ENCODE measurements at places on chromosomes 13 and 19. TPM values are rescaled to one million over a fixed set of nuclear protein-coding genes. Genes with fewer than 3 reads are reported as not detected.

The SYCN gene
- total RNA-seq = not detected

The MUC16 gene
- total RNA-seq = 0.32 TPM

The PSPN gene
- not detected for total RNA-seq

DNA sequence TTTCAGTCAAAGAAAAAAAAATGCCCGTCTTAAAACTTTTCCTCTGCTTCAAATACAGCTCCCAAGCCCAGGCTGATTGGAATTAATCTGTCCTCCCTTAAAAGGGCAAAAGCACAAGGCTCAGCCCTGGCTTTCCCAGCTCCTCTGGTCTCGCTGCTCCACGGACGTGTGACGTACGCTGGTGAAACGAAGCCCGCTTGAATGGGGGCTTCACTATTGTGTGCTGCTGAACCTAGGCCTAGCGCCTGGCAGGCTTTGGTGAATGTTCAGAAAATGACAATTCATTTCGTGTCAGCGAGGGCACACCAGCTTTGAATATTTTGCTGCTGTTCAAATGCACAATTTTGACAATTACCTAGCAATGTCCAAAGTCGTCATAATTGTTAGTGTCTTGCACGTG, 615 bp upstream of the ZNF135 start:
- peaks cover 4% of the 10 kb centered on the region for H3K4me1 ChIP-seq
- peak overlapping the region; percentile 93 for H3K27ac ChIP-seq
- H3K4me3 ChIP-seq = peak overlapping the region; percentile 78
- DNase-seq = no peak
- H3K27me3 ChIP-seq = no peaks in the 10 kb centered on the region

DNA sequence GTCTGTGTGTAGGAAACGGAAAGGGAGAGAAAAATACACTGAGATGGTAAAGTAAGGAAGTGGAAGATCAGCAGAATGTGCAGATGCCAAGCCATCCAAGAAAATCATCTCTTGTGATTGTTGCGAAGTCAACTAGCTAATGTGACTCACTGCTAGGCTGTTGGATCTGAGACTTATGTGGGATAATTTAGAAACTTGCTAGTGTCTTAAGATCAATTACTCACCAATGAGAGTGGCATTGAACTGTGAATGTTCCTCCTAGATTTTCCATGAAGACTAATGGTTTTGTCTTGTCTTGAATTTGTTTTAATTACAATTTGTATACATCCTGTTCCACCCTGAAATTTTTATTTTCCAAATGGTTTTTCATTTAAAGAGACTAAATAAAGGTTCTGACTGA, 771.6 kb downstream of the EFNB2 start:
- no peaks in the 10 kb centered on the region for H3K36me3 ChIP-seq
- no peaks in the 10 kb centered on the region for H3K4me1 ChIP-seq
- no peaks in the 10 kb centered on the region for H3K27me3 ChIP-seq
- peak overlapping the region; percentile 12 for H3K27ac ChIP-seq
- no peak for DNase-seq

GRCh38 chr13:95784900-95785290, 108.0 kb downstream of the DNAJC3 start:
- H3K27ac ChIP-seq = no peak overlapping the region
- H3K27me3 ChIP-seq = no peaks in the 10 kb centered on the region

DNA sequence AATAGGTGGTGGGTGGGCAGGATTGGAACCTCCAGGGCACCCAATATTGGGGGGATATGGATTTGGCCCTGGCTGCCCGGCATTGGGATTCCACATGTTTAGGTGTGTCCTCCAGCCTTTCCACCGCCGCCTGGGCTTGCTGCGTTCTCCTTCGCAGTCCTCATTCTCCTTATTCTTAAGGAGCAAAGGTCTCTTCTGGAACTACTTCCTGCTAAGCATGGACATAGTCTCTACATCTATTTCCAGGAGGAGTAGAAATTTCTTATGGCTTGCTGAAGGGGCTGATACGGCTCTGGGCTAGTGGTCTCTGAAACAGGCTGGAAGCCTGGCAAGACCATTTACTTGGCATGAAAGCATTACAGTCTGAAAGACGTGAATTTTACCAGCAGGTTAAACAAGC, 9.2 kb upstream of the FCGBP start:
- DNase-seq = no peak
- H3K27ac ChIP-seq = no peak overlapping the region
- no peaks in the 10 kb centered on the region for H3K27me3 ChIP-seq

DNA sequence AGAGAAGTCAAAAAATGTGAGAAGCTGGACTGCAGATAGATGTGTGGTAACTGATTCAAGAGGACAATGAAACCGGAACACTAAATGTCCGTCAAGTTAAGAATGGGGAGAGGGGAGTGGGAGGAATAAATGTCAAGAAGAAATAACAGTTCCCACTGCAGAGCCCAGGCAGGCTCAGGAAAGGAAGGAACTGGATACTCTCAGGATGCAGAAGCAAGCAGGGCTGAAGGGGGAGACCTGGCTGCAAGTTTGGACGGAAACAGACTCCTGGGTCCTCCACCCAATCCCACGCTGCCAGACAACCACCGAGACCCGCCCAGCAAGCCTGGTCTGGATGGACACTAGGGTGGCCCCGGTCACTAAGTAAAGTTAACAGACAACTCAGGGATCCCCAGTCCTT, 18.1 kb downstream of the TUBGCP3 start:
- DNase-seq = no peak
- H3K4me1 ChIP-seq = no peaks in the 10 kb centered on the region
- H3K27ac ChIP-seq = no peak overlapping the region
- H3K27me3 ChIP-seq = no peaks in the 10 kb centered on the region
- peaks cover 34% of the 10 kb centered on the region for H3K36me3 ChIP-seq

DNA sequence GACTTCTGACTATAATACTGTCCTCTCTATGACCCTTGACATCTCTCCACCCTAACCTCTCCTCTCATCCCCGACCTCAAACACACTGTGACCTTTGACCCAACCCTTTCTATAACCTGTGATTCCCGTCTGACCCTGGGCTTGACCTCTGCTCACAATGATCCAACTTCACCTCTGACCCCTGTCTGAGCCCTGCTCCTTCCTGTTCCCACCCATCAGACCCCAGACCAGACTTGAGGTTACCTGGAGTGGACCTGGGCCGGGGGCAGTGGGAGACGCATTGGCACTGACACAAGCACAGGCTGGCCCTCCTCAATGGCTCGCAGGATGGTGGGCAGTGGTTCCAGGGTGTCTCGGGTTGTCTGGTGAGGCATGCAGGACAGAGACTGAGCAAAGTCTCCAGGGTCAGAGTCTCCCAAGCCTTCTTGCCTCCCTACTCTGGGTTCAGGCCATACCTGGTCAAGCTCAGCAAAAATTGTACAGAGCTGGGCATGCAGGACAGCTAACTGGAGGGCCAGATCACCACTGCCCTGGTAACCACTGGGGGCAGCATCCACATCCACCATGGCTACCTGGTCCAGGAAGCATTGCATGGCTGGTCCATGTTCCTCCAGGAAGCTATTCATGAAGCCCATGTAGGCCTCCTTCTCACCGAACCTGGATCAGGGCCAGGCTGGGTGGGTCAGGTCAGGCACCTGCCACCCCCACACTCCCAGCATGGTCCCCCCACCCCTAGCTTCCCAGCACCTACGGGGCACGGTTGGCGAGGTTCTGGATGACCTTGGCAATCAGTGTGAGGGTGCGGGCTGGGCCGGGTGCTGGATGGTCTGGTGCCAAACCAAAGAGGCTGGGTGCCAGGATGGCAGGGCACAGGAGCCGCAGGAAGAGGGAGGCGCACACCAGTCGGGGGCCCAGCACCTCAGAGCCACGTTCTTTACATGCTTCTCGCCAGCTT, 4.4 kb upstream of the WIZ start:
- H3K27me3 ChIP-seq = peaks cover 10% of the 10 kb centered on the region
- DNase-seq = no peak
- peaks cover 5% of the 10 kb centered on the region for H3K4me1 ChIP-seq
- no peak overlapping the region for H3K27ac ChIP-seq

DNA sequence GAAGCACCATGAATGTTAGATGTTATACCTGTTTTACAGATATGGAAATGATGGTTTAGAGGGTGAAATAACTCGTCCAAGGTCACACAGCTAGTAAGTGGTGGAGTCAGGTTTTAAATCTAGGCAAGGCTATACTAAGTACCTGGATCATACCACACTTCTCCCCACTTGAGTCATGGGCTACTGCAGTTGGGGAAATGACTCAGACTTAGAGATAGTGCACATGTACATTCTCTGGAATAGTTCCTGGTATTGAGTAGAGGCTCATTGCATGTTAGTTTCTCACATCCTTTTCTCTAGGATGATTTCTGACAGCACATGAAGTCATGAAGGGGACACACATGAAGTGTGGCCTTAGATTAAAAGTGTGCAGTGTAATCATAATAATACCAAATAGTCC, 76.2 kb upstream of the TNFSF11 start:
- no peaks in the 10 kb centered on the region for H3K27me3 ChIP-seq
- H3K4me3 ChIP-seq = no peak overlapping the region
- DNase-seq = no peak
- H3K4me1 ChIP-seq = no peaks in the 10 kb centered on the region

DNA sequence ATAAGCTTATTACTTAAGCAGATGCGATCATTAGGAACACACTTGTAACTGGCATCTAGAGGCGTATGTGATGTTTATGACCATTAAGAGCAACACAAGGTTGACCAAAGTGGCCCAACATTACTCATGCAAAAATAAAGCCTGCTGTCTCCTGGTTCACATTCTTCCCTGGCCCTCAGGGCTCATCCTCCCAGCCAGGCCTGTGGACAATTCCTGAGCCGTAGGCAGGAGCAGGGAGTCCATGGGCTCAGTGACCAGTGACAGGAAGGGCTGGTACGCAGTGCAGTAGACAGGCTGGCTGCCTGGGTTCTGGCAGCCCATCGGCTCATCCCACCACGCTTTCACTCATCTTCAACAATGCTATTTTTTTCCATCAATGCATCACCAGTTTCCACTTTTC, 106.0 kb downstream of the STK24 start:
- peaks cover 18% of the 10 kb centered on the region for H3K36me3 ChIP-seq
- DNase-seq = no peak
- H3K27me3 ChIP-seq = no peaks in the 10 kb centered on the region
- H3K4me3 ChIP-seq = no peak overlapping the region

- DNase-seq = no peak
- no peak overlapping the region for H3K27ac ChIP-seq
- no peaks in the 10 kb centered on the region for H3K36me3 ChIP-seq
- H3K4me1 ChIP-seq = no peaks in the 10 kb centered on the region
These were observed 454.1 kb upstream of the SGCG start for GRCh38 chr13:22726726-22727125.

DNA sequence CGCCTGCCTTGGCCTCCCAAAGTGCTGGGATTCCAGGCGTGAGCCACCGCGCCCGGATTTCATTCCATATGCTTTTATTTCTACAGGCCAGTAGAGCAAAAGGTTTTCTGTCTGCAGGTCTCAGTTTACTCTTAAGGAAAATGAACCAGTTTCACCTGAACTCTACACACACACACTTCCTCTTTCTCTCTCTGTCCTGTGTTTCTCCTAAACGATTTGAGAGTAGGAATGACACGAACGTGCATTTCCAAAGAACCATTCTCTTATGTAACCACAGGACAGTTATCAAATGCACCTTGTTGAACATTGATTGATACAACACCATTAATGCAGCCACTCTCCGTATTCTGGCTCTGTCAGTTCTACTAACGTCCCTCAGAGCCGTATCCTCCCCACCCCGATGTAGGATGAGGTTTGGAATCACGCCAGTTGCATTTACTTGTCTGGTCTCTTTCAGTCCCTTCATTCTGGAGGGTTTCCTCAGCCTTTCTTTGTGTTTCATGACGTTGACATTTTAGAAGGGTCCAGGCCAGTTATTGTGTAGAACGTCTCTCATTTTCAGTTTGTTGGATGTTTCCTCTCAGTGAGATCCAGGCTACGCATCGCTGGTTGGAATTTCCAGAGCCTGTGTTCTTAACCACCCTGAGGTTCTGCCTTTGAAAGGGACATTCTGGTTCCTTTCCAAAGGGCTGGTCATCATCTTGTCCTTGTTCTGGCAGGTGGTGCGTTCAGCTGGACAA, 36.0 kb downstream of the BICRA start:
- H3K36me3 ChIP-seq = peaks cover 6% of the 10 kb centered on the region
- no peak for DNase-seq
- H3K27me3 ChIP-seq = no peaks in the 10 kb centered on the region

- H3K4me1 ChIP-seq = no peaks in the 10 kb centered on the region
- peak overlapping the region; percentile 64 for H3K4me3 ChIP-seq
- H3K27me3 ChIP-seq = no peaks in the 10 kb centered on the region
- no peak overlapping the region for H3K27ac ChIP-seq
- H3K36me3 ChIP-seq = peaks cover 6% of the 10 kb centered on the region
- no peak for DNase-seq
These were observed 924 bp downstream of the TNFSF13B start for GRCh38 chr13:108270442-108270841.

- H3K27me3 ChIP-seq = peaks cover 4% of the 10 kb centered on the region
- H3K4me3 ChIP-seq = no peak overlapping the region
- peaks cover 3% of the 10 kb centered on the region for H3K4me1 ChIP-seq
- H3K27ac ChIP-seq = no peak overlapping the region
- no peak for DNase-seq
These were observed 20.8 kb downstream of the NOVA2 start for GRCh38 chr19:45952686-45953505.

- no peaks in the 10 kb centered on the region for H3K36me3 ChIP-seq
- no peaks in the 10 kb centered on the region for H3K27me3 ChIP-seq
- DNase-seq = no peak
- no peak overlapping the region for H3K27ac ChIP-seq
These were observed 26.9 kb upstream of the RNF17 start for GRCh38 chr13:24737042-24737441.

GRCh38 chr13:41682001-41682400, 224.7 kb downstream of the RGCC start:
- H3K27ac ChIP-seq = no peak overlapping the region
- H3K4me3 ChIP-seq = no peak overlapping the region
- H3K36me3 ChIP-seq = no peaks in the 10 kb centered on the region
- DNase-seq = no peak
- H3K27me3 ChIP-seq = no peaks in the 10 kb centered on the region
- no peaks in the 10 kb centered on the region for H3K4me1 ChIP-seq

- H3K27ac ChIP-seq = no peak overlapping the region
- no peak overlapping the region for H3K4me3 ChIP-seq
- H3K27me3 ChIP-seq = no peaks in the 10 kb centered on the region
- DNase-seq = no peak
- peaks cover 6% of the 10 kb centered on the region for H3K36me3 ChIP-seq
- no peaks in the 10 kb centered on the region for H3K4me1 ChIP-seq
These were observed 270.9 kb downstream of the SLC7A1 start for GRCh38 chr13:29324601-29325000.
